Neural progenitor cell (in vitro differentiated cells): ENCODE measurements at places on chromosomes 6 and 20. TPM values are rescaled to one million over a fixed set of nuclear protein-coding genes. Genes with fewer than 3 reads are reported as not detected.

DNA sequence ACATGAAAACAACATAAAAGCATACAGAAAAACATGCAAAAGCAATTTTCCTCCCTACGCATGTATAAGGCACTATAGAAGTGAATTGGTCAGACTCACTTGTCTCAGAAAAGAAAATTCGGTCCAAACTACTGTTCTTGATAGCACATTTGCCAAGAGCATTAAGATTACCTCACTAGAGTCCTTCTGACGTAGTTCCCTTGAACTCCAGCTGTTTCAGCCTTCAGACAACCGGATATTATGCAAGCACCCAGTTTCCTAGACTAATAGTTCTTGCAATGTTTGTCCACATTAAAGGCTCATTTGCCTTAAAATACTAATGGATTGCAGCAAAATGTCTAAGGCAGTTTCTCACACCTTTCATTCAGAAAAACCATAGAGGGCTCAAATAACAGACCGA, 2.5 kb upstream of the CASS4 start:
- no peak for DNase-seq
- no peaks in the 10 kb centered on the region for H3K27me3 ChIP-seq
- H3K4me1 ChIP-seq = no peaks in the 10 kb centered on the region
- peaks cover 5% of the 10 kb centered on the region for H3K36me3 ChIP-seq

NKAIN4 gene
- total RNA-seq = 9.7 and 28.4 TPM in 2 replicates

SUMO4 gene
- total RNA-seq = 0.82 and 2.3 TPM in 2 replicates

DNA sequence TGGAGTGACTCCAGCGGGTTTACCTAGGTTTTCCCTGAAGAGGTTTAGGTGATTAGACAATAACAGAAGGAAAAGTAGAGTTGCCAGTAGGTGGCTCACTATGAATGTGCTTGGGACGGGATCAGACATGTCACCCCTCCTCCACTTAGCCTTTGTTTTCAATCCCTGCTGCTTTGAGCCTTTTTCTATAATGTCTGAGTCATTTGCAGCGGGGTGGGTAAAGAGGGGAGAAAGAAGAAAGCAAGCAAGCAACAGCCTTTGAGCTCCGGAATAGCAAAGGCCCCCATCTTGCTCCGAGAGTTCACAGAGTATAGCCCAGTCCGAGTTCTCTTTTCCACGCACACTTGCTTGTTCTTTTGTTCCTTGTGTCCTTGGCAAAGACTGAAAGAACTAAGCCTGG, 129.1 kb downstream of the PACRG start:
- no peaks in the 10 kb centered on the region for H3K27me3 ChIP-seq
- peak overlapping the region; percentile 33 for H3K4me3 ChIP-seq
- peak overlapping the region; percentile 66 for H3K27ac ChIP-seq
- H3K4me1 ChIP-seq = peaks cover 41% of the 10 kb centered on the region

DNA sequence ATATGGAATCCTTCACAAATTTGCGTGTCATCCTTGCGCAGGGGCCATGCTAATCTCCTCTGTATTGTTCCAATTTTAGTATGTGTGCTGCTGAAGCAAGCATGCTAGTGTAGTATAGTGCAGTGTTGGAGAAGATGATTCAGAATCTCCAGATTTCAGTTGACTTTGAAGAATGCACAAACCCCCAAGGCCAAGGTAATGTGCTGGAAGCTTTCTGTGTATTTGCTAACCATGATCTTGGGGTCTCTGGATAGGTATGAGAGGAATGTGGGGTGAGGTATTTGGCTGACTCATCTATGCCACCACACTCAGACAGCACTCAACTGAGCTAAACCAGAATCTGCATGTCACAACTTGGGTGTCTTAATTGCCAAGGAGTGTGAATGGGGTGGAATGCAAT, 42.6 kb upstream of the DEK start:
- no peak for DNase-seq
- no peaks in the 10 kb centered on the region for H3K27me3 ChIP-seq
- H3K36me3 ChIP-seq = no peaks in the 10 kb centered on the region

GRCh38 chr6:112367628-112368027, 20.5 kb downstream of the RFPL4B start:
- no peaks in the 10 kb centered on the region for H3K27me3 ChIP-seq
- DNase-seq = no peak
- H3K36me3 ChIP-seq = no peaks in the 10 kb centered on the region

MUCL3 gene
- total RNA-seq = 0.03 TPM in 1 of 2 replicates, not detected in the other

PTGIS gene
- 31.3 and 35.6 TPM in 2 replicates for total RNA-seq

DNA sequence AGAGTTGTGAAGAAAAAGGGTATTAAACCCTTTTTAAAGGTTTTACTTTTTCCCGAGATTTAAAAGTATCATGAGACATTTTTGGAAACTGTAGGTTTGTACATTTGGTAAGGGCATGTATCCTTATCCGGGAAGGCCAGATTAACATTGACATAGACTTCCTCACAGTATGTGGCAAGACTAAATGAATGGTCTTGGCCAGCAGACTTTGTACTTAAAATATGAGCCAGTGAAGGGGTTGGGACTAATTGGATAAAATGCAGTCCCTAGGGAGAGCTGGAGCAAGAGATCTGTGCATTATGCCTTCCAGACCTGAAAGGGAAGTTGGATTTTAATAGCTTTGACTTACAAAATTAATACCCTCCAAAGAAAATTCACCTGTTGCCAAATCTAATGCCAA, 60.4 kb upstream of the CCN2 start:
- no peak overlapping the region for H3K4me3 ChIP-seq
- H3K27me3 ChIP-seq = no peaks in the 10 kb centered on the region
- DNase-seq = no peak
- no peaks in the 10 kb centered on the region for H3K36me3 ChIP-seq
- no peak overlapping the region for H3K27ac ChIP-seq
- no peaks in the 10 kb centered on the region for H3K4me1 ChIP-seq

DNA sequence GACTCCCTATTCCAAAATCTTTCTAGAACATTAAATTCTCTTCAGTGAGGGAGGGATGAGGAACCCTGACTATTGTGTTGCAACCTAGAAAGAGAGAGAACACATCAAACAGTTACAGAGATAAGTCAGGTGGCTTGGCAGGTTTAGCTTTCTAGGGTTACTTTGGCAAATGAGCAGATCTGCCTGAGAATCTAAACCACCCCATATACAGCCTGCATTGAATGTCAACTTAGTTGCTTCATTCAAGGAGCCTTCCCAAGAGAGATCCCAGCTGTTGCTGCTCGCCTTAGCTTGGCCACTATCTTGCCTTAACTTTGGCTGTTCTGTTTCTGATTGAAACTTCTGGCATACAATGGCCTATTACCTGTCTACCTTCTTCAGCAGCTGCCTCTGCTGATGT, 74.7 kb upstream of the TCF21 start:
- no peaks in the 10 kb centered on the region for H3K27me3 ChIP-seq
- H3K4me1 ChIP-seq = peaks cover 1% of the 10 kb centered on the region
- H3K27ac ChIP-seq = no peak overlapping the region
- no peak for DNase-seq
- no peak overlapping the region for H3K4me3 ChIP-seq
- no peaks in the 10 kb centered on the region for H3K36me3 ChIP-seq

GRCh38 chr6:27279513-27280063, 32.1 kb downstream of the PRSS16 start:
- no peaks in the 10 kb centered on the region for H3K36me3 ChIP-seq
- no peak overlapping the region for H3K27ac ChIP-seq
- H3K4me1 ChIP-seq = peaks cover under 1% of the 10 kb centered on the region
- peaks cover 90% of the 10 kb centered on the region for H3K27me3 ChIP-seq
- DNase-seq = peak; percentile 39

- H3K36me3 ChIP-seq = no peaks in the 10 kb centered on the region
- no peaks in the 10 kb centered on the region for H3K27me3 ChIP-seq
- H3K27ac ChIP-seq = no peak overlapping the region
- H3K4me3 ChIP-seq = no peak overlapping the region
Measured at GRCh38 chr6:154981079-154981870, 13.8 kb upstream of the TIAM2 start.

ERVFRD-1 gene
- not detected in 2 replicates for total RNA-seq

- H3K27me3 ChIP-seq = no peaks in the 10 kb centered on the region
- DNase-seq = peak; percentile 85
- H3K36me3 ChIP-seq = no peaks in the 10 kb centered on the region
Measured at GRCh38 chr6:89895276-89895874, 1.1 kb downstream of the GJA10 start.

DNA sequence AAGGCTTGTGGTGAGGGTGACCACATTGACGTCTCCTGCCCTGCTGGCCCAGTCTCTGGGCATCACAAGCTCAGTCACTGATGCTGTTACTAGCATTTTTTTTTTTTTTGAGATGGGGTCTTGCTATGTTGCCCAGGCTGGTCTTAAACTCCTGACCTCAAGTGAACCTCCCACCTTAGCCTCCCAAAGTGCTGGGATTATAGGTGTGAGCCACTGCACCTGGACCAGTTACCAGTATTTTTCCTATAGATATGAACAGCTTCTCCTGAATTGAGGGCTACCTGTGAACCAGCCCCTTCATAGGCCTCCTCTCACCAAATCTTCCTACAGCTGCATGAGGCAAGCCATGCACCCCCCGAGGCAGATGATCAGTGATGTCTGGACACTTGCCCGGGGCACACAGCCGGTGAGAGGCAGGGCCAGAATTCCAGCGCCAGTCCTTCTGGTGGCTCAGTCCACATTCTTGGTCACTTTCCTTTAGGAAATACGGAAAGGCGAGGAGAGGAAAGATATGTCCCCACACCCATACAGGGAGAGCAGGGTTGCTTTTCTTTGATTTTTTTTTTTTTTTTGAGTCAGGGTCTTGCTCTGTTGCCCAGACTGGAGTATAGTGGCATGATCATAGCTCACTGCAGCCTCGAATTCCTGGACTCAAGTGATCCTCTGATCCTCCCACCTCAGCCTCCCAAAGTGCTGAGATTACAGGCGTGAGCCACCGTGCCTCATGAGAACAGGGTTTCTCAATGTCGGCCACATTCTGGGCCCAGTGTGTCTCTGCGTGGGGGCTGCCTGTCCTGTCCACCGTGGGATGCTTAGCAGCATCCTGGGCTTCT, 50.7 kb downstream of the UBE2V1 start:
- H3K27ac ChIP-seq = no peak overlapping the region
- no peak for DNase-seq
- H3K4me1 ChIP-seq = peaks cover 7% of the 10 kb centered on the region
